Stimulated activated CD4-positive, alpha-beta T cell treated with anti-CD3 and anti-CD28 coated beads, Interleukin-4, amount 100 ng/mL, for 24 hours (primary cell): ENCODE measurements at places on chromosomes 16 and 17.

GRCh38 chr17:53353919-53354351 is 468.8 kb upstream of the KIF2B start:
- DNase-seq, result no peak

- DNase-seq, result no peak
These were observed at the start of gene MT1H for GRCh38 chr16:56669005-56669839. TSS of gene MT1H (plus strand) at chr16:56669814. CDS start at chr16:56669885, 71 bp downstream.

GRCh38 chr17:27430882-27431491 is 25.3 kb upstream of the KSR1 start:
- DNase-seq, result no peak

DNA sequence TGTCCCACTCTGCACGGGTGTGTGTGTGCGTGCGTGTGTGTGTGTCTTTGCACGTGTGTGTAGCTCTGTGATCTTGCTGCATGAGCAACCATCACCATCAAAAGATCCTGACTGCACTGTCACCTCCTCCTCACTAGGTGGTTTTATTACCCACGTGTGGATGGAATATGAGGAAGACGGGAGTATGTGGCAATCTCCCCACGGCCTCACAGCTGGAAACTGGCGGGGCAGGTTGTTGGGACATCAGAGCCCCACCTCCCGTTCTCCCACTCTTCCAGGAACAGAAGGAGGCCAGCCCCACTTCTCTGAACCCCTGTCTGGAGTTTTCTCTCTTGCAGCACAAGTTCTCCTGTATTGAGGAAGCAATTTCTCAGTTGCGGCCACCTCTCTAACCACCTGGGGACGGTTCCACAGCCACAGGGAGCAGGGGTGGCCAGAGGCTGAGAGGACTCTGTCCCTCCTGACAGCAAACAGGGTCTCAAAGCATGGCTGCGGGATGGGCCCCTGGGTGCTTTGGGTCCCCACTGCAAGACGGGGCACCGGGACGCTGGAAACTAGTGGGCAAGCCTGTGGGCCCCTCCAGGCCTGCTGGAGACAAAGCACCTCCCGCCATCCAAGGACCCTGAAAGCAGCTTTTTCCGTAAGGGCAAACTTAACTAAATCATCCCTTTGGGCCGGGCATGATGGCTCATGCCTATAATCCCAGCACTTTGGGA is 27.9 kb upstream of the ATP2C2 start:
- DNase-seq, result no peak

GRCh38 chr16:27111486-27111885 is 44.8 kb downstream of the C16orf82 start:
- DNase-seq, result no peak

- no peak for DNase-seq
These were observed 356.3 kb upstream of the SOX9 start for GRCh38 chr17:71764505-71764904.
